ENCODE measurements at places on chromosomes 6 and 20.

DNA sequence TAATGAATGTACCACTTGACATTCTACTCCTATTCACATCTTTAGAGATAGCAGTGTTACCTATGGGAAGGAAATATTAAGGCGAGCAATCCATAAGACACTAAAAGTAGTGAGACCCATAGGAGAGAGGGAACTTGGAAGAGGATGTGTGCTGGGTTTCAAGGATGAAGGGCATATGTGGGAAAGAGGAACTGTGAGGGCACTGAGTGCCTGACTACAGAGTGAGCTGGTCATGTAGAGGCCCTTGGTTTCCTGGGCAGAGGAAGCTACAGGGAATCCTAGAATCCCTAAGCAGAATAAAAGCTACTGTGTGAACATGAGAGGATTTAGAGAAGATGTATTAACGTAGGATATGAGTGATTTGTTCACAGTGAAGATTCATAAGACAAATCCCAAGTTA lies 262.8 kb downstream of the FARS2 start:
- no peak for DNase-seq

- DNase-seq, result no peak
Measured at GRCh38 chr6:160139420-160139851, 17.8 kb downstream of the SLC22A1 start.

DNA sequence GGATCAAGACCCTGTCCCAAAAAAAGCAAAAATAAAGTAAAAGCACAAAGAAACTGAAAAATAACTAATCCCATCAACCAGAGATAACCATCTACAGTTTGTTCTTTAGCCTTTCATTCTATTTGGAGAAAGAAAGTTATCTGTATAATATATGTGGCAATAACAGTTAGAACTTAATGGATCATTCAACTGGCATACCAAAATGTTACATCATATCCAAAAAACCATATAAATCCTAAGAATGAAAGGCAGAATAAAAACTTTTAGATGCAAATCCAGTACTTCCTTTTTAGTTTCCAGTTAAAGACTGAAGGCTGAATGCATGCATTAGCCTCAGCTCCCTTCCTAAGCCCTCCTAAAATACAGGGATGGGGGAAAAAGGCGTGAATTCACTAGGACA lies 25.2 kb downstream of the ILRUN start:
- no peak for DNase-seq

DNA sequence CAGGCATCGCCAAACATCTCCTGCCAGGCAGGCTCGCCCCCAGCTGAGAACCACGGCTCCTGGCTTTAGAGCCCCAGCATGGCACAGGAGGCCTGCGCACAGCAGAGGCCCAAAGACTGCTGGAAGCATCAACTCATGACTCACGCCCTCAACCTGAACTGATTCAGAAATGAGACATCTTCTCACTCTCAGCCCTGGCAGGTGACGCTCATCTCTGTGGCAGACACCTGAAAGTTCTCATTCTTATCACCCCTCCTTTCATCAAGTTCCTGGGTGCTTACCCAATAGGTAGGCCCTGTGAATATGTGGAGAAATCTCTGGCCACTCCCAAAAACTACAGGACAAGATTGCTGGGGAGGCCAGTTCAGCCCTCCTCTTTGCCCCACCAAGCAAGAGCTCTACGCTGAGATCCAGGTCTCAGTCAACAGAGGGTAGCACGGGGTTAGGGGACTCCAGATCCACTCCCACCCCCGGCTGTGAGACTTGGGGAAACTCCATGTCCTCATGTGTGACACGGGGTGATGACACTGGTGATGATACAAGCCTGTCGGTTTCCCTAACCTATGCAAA lies 11.3 kb downstream of the NFATC2 start:
- DNase-seq, result peak; percentile 91

DNA sequence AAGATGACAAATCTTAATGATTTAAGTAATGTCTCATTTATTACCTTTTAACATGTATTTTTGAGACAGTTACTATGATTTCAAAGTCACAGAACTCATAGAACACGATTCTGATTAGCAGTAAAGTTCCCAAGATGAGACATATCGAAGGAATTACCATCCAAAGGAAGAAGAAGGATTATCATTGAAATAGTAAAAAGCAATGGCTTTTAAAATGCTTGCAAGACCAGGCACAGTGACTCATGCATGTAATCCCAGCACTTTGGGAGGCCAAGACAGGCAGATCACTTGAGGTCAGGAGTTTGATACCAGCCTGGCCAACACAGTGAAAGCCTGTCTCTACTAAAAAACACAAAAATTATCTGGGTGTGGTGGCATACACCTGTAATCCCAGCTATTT lies 219.2 kb downstream of the KHDC1L start:
- no peak for DNase-seq

- DNase-seq, result no peak
Measured at GRCh38 chr20:40109136-40109535, 579.9 kb downstream of the MAFB start.

- DNase-seq, result no peak
Measured at GRCh38 chr6:107743311-107743710, 80.8 kb downstream of the SCML4 start.

GRCh38 chr20:63628246-63628975 lies 1.5 kb upstream of the GMEB2 start:
- DNase-seq, result peak; percentile 85

DNA sequence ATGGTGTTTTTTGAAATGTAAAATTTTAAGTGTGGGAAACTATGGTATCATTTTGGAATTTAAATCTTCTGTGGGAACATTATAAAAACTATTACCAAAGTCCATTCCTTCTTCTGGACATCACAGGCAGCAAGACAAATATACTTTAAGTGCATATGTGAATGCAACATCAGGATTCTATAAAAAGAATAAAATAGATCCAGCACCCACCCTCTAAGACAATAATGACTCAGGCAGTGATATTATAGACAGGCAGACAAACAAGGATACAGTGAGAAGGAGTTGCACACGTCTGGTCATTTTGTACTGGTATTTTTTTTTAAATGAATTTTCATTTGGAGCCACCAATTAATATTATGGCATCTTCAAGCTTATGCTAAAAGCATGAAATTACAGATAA lies 21.1 kb upstream of the NEDD9 start:
- no peak for DNase-seq

DNA sequence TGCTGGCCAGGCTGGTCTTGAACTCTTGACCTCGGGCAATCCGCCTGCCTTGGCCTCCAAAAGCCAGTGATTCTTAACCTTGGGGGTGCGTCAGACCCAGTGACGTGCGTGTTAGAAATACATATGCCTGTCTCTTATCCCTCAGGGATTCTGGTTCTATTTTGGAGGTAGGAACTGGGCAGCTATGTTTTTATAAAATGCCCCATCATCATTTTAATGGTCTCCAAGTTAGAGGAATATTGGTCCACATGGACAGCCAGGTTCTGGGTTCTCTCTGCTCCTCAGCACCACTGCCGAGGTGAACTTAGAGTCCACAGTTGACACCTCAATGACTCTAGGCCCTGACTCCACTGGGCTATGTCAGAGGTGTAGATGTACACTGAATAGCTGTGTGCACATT lies 352.7 kb downstream of the SMOC2 start:
- no peak for DNase-seq

- DNase-seq, result no peak
Measured at GRCh38 chr6:144528743-144529425, 243.7 kb downstream of the UTRN start.

DNA sequence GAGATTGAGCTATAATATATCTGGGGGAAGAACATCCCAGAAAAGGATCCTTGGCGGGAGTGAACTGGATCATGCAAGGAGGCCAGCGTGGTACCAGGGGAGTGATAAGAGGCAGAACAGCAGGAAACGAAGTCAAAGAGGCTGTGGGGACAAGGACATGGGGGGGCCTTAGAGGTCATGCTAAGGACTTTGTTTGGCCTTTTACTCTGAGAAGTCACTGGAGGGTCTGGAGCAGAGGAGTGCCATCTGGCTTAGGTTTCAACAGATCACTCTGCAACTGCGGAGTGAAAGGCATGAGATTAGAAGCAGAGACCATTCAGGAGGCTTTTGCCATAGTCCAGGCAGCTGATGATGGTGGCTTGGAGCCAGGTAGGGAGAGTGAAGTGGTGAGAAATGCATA lies 24.3 kb downstream of the MRAP2 start:
- DNase-seq, result no peak

Data from activated CD4-positive, alpha-beta memory T cell treated with anti-CD3 and anti-CD28 coated beads for 36 hours (primary cell).